ENCODE measurements at places on chromosomes 1 and 21.

- no peak for DNase-seq
These were observed 1.5 kb downstream of the GPX7 start for GRCh38 chr1:52603630-52604029.

GRCh38 chr1:179632868-179633267 is 41.2 kb downstream of the TDRD5 start:
- DNase-seq = no peak

GRCh38 chr1:99691175-99691574 is 45.3 kb downstream of the PALMD start:
- DNase-seq = no peak

- no peak for DNase-seq
These were observed 29.0 kb upstream of the KHDRBS1 start for GRCh38 chr1:31984419-31985347.

DNA sequence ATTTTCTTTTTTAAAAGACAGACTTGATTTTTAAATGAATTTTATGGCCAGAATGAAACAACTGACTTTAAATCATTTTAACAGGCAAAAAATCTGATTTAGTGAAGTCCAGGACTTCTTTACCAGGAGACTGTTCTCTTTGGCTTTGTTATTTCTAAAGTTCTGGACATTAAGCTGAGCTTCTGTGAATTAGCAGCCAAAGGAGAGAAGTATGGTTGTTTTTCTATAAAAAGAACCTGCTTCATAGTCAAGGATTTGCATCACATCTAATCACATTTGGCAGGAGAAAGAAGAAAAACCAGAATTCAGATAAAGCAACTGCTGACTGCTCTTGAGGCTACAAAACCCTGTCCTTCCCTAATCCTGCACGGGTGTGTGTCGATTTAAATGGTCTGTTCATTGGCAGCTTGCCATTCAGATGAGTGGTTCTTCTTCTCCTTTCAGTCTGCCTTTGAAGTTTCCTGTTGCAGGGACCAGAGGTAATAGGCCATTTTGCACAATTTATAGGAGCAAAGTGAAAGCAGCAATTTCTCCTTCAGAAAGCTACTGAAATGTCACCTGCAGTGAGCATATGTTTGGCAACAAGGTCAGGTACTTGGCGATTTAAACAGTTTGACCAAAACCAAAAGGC is 215.4 kb downstream of the OLFM3 start:
- DNase-seq = peak; percentile 19

GRCh38 chr1:247110627-247111258 is 6.6 kb upstream of the ZNF669 start:
- no peak for DNase-seq

- no peak for DNase-seq
These were observed 114.9 kb upstream of the DPT start for GRCh38 chr1:168843950-168844349.

- DNase-seq = no peak
These were observed 145.4 kb downstream of the PTGER3 start for GRCh38 chr1:70902211-70902610.

DNA sequence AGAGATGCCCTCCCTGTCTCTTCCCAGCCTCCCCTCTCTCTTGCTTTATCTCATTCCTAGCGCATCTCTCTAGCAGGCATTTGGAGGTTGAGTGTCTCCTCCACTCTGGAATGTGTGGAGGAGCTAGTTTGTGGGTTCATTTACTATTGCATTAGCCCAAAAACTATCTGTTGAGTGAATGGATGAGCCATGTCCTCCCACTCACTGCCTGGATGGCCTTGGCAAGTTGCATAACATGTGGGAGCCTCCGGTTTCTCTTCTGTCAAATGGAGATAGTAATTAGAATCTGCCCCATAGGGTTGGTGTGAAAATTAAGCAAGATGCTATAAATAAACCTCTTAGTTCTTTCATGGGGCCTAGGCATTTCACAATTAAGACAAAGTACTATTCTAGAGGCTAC is 181.8 kb downstream of the KAZN start:
- DNase-seq = no peak

DNA sequence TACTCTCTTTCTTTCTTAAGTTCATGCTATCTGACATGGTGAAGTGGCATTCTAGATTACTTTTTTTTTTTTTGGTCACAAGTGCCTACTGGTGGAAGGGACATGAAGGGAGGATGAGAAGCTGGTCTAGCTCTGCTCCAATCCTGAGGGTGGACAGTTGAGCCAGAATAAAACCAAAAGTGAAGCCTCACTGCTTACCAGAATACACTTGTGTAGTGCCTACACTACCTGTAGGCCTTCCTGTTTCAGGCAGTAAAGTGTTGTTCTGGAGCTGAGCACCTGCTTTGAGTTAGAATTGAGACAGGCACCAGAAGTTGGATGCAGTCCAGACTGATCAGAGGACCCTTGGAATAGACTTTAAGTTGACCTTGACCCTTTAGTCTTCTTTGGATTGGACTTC is 40.4 kb upstream of the APOBEC4 start:
- DNase-seq = no peak

GRCh38 chr1:172875892-172876291 is 174.8 kb downstream of the TNFSF18 start:
- DNase-seq = no peak

GRCh38 chr1:20981915-20982314 is 194.8 kb downstream of the EIF4G3 start:
- no peak for DNase-seq

DNA sequence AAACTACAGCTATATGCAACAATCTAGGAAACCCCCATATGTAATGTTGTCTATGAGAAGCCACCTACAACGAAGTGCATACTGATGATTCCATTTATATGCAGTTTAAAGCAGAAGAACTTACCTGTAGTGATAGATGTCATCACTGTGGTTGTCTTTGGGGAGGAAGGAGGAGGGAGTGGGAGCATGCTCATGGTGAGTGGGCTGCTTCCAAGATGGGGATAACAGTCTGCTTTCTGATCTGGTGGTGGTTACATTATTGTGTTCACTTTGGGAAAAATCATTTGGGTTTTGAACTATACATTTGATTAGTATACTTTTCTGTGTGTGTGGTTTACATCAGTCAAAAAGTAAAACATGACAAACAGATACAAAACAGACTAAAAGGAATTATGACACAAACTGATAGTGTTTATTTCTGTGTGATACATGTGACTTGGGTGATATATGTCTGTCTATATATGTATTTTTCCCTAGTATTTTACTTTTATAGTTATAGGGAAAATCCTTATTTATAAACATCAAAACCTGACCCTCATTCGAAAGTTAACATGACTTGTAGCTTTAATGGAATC is 184.7 kb downstream of the VPS13D start:
- DNase-seq = no peak

DNA sequence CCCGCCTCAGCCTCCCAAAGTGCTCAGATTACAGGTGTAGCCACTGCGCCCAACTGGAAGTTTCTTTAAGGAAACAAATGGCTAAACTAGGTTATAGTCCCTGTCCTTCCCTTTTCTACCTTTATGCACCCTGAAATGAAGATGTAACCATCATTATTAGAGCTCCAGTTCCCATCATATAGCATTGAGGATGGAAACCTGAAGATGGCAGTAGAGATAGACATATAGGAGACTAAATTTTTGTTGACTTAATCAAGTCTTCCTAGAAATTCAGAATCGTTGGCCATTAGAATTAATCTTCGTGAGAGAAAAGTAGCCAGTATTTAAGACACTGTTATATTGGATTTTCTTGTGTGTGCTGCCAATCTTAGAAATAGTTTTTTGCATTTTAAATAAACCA is 1016.3 kb upstream of the NCAM2 start:
- no peak for DNase-seq

DNA sequence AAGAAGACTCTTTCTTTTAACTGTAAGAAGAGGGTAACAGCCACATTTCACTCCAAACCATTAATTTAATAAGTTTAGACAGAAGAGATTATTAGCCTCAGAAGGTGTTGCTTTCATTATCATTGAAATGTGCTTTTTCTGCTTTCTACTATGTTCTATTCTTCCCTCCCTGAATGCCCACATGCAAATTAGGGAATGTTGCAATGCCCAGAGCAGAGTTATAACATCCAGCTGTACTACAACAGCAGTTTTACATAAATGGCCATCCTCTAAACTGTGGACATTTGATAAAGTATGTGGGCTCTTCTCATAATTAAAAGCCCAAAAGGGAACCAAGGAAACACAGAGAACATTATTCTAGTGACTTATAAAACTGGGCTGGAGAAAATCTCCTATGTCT is 82.2 kb upstream of the SOD1 start:
- no peak for DNase-seq

GRCh38 chr1:27001570-27002360 is 8.3 kb downstream of the TRNP1 start:
- no peak for DNase-seq

GRCh38 chr1:151158326-151158725 is 1.9 kb downstream of the TNFAIP8L2 start:
- DNase-seq = no peak

GRCh38 chr1:215720126-215720525 is 153.0 kb downstream of the KCTD3 start:
- no peak for DNase-seq

DNA sequence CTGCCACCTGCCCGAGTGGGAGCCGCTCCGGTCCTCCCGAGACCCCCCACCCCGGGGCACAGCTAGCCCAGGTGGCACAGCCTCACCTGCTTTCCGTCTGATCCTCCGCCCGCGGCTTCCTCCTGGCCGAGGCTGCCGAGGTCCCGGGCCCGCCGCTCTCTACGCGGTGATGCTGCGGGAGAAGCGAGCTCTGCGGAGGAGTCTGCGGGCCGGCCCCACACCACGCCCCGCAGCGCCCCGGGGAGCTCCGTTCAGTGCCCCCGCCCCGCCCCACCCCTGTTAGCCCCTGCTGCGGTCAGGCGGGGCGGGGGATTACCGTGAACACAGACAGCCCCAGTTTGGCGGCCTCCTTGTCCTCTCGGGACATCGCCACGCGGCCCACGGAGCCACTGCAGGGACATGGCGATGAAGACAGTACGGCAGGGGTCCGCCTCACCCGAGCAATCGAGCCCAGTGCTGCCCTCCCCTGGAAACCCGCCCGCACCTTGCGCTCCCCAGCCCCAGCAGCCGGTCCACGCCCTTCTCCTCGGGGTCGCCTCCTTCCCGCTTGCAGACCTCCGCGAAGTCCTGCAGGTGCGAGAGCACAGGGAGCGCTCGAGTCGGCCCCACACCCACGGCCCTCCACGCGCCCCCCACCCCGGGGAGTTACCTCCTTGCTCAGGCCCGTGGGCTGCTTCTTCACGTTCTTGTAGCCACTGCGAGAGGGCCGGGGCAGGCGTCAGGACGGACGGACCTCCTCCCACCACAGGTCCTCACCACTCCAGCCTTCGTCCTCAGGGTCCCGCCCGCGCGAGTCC is 933 bp downstream of the C1orf35 start:
- DNase-seq = peak; percentile 56

GRCh38 chr1:226651041-226651731 is 87.9 kb downstream of the ITPKB start:
- DNase-seq = no peak

DNA sequence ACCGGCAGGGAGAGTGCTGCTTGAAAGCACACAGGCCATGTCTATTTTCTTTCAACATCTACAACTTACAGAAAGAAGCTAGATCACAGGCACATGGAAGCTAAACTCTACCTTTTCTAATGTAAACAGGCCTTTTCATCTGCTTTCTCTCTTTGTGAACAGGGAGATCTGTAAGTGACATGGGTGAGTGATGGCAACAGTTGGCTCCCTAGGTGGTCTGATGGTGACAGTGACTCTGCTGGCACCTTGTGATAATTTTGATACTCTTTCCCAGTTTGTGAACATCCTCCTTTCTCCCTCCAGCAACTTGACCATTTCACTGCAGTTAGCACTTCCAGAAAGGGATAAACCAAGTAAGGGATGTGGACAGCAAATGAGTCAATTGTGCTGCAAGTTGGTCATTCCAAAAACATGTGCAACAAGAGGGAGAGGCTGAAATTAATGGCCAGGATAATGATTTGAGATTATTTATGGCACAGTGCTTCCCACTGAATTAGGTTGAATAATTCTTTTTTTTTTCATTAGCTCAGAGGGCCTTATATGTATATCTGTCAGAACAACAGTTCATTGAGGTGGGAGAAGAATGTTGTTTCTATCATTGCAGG is 89.5 kb downstream of the XCL2 start:
- DNase-seq = no peak

DNA sequence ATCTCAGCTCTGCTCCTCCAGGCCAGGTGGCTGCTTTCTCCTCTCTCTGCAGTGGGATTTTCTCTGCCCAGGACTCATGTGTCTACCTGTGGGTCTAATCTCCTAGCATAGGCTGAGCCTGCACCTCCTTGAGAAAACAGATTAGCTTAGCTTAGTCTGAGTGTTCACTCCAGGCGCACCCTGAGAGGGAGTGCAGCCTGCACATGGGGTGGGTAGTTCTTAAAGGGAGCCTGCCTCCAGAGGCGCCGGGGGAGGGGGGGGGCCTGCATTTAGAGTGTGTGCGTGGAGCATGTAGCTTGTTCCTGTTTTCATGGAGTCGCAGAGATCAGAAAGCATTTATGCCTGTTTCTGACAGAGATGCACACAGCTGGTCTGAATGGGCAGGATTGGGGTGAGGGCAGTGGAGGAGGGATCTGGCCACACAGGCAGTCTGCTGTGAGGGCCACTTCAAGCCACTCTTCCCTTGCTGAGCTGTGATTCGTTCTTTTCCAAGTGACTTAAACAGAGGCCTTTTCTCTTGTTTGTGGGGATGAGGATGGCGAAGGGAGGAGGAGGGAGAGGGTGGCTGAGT is 45.2 kb downstream of the GALNT2 start:
- DNase-seq = no peak

DNA sequence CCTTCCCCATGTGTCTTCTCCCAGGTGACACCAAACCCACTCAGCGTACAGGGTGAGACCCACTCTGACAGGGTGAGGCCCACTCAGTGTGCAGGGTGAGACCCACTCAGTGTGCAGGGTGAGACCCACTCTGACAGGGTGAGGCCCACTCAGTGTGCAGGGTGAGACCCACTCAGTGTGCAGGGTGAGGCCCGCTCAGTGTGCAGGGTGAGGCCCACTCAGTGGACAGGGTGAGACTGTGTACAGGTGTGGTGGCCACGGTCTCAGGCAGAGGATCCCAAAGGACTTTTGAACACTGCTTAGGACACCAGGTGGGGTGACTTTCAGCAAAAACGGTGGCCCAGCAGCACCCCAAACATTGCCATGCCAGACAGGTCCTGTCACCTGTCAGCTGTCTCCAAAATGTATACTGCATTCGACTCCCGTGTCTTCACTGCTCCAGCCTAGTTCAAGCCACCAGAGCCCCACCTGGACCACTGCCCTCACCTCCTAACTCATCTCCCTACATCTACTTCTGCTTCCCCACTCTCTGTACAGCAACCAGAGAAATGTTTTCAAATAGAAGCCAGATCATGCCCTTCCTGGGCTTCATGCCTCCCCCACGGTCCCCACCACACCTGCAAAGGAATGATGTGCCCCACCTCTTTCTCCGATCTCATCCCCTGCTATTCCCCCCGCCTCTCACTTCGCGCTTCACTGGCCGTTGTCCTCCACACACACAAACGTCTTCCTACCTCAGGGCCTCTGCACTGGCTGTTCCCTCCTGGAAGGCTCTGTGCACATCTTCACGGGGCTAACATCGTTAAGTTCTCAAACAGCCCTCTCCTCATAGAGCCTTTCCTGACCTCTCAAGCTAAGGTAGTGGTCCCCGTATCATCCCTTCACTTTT is 52.1 kb downstream of the ACBD3 start:
- no peak for DNase-seq
